Stimulated activated CD8-positive, alpha-beta memory T cell treated with anti-CD3 and anti-CD28 coated beads, Interleukin-4, amount 100 ng/mL, for 1 hour (primary cell): ENCODE measurements at places on chromosomes 7 and 10.

DNA sequence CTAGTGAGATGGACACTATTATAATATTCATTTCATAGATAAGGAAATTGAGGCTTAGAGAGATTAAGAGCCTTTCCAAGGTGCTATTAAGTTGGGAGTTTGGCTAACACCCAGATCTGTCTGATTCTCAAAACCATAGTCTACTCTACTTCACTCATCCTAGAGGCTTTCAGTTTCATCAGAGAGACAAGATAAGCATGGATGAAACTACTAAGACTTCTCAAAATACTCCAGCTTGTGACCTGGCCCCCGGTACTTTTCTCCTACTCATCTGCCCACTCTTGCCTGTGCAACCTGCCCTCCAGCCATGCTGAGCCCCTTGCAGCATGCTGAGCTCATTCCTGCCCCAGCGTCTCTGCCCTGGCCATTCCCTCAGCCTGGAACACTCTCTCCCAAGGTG lies 12.2 kb upstream of the SLC35B4 start:
- no peak for DNase-seq

DNA sequence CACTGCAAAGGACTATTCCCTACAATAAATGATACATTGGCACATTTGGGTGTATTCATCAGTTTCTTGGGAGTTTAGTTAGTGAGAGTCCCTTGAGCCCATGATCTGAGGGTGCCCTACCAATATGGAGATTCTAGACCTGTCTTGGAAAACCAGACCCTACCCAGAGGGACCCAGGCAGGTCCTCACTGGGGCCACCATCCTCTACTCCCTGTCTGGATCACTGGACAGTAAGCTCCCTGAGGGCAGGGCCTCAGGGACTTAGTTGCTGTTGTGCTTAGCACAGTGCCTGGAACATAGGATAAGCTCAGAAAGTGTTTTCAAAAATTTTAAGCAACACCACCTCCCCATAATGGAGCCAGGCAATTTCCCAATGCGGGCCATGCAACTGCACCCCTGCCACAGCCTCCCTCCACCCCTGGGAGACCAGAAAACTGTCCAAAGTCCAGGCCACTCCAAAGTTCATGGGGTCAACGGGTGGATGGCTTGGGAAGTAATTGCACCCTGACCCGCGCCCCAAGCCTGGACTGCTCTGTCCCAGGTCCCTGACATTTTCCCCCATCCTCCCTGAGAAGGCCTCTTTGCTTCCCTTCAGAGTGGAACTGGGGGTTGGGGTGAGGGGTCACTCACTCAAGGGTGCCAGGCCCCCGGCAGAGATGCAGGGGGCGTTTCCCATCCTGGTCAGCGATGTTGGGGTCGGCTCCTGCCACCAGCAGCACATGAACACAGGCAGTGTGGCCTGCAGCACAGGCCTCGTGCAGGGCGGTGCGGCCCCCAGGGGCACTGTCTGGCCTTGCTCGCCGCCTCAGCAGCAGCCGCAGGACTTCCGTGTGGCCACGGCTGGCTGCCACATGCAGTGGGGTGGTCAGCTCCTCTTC lies 1.0 kb downstream of the ASB10 start:
- no peak for DNase-seq

DNA sequence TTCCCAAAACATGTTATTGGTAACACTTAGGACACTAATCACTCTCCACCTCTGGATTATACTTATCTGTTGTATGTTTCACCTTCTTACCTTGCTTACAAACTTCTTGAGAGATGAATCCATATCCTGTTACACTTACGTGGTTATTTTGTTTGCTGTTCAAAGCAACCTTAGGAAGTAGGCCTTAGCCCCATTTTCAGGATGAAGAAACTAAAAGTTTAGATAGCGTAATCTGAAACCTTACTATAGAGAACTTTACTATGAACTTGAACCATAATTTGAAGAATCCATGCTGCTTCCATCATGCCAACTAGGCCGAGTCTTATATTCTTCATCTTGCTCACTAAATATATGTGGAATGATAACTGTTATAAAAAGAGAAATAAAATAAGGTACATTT lies 4.6 kb downstream of the TES start:
- DNase-seq, result no peak

DNA sequence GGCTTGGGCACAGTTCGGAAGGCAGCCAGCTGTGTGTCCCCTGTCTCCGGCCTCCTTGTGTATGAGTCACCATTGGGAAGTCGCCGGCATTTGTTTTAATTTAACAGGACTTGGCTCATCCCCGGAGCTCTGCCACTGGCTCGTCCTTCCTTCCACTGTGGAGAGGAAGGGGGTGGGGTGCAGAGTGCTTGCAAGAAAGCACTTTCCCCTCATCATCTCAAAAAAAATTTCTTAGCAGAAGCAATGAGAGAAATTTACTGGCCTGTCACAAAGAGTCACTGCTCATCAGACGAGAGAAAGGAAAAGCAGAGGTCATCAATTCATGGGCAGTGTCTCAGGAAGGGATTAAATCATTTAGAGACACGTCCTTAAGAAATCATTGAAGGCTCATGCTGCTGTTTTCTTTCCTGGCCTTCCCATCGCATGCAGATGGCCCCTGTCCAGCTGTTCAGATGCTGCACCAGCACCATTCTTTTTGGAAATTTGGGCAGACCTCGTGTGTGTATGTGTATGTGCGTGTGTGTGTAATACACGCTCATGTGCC lies 93.3 kb downstream of the BMS1 start:
- DNase-seq, result no peak

- no peak for DNase-seq
Measured at GRCh38 chr10:109932391-109932790, 9.1 kb upstream of the XPNPEP1 start.

DNA sequence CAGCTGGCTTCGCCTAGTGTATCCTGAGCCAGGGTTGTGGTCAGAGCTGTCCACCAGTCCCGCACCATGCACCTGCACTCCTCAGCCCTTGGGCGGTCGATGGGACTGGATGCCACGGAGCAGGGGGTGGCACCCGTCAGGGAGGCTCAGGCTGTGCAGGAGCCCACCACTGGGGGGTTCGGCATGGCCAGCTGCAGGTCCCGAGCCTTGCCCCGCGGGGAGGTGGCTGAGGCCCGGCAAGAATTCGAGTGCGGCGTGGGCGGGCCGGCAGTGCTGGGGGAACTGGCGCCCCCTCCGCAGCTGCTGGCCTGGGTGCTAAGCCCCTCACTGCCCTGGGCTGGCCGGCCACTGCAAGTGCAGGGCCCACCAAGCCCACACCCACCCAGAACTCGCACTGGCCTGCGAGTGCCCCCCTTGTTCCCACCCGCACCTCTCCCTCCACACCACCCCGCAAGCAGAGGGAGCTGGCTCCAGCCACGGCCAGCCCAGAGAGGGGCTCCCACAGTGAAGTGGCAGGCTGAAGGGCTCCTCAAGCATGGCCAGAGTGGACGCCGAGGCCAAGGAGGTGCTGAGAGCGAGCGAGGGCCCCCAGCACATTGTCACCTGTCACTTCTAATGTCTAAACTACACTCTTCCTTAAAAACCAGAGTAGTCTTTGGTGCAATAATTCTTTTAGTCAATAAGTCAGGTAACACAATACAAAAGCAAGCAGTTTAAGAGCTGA lies 11.0 kb downstream of the FAM25A start:
- DNase-seq, result no peak

DNA sequence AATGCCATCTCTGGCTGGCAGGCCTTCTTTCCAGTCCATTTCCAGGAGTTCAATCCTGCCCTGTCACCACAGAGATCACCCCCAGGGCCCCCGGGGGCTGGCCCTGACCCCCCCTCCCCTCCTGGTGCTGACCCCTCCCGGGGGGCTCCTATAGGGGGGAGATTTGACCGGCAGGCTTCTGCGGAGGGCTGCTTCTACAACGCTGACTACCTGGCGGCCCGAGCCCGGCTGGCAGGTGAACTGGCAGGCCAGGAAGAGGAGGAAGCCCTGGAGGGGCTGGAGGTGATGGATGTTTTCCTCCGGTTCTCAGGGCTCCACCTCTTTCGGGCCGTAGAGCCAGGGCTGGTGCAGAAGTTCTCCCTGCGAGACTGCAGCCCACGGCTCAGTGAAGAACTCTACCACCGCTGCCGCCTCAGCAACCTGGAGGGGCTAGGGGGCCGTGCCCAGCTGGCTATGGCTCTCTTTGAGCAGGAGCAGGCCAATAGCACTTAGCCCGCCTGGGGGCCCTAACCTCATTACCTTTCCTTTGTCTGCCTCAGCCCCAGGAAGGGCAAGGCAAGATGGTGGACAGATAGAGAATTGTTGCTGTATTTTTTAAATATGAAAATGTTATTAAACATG lies 6.0 kb downstream of the CHPF2 start:
- DNase-seq, result no peak

- no peak for DNase-seq
Measured at GRCh38 chr10:81040940-81041339, 503.2 kb downstream of the SH2D4B start.

- no peak for DNase-seq
Measured at GRCh38 chr10:8705415-8705814, 650.9 kb downstream of the GATA3 start.

GRCh38 chr10:71161425-71161824 lies 50.9 kb upstream of the UNC5B start:
- DNase-seq, result no peak

- DNase-seq, result no peak
Measured at GRCh38 chr7:69922026-69922803, 323.9 kb downstream of the AUTS2 start.

GRCh38 chr7:71484380-71484779 lies 352.4 kb downstream of the GALNT17 start:
- DNase-seq, result no peak

DNA sequence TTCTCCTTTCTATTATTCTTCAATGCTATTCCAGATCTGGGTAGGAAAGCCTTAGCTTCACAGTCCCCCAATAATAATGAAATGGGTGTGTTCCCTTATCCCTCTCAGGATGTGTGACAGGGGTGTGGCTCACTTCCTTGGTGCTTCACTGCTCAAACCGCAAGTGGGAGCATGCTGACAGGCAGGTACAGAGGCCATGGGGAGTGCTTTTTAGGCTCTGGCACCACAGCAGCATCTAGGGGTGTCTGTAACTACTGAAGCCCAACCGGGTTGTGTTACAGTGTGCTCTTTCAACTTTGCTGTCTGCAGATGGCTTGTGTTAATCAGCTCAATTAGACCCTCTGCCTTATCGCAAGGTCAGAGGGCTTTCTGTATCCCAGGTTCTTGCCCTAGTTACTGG lies 79.4 kb upstream of the CYP2C9 start:
- DNase-seq, result no peak

GRCh38 chr7:96250776-96251361 lies 71.0 kb downstream of the SLC25A13 start:
- no peak for DNase-seq

GRCh38 chr7:11681461-11681860 lies 150.5 kb downstream of the THSD7A start:
- DNase-seq, result no peak

DNA sequence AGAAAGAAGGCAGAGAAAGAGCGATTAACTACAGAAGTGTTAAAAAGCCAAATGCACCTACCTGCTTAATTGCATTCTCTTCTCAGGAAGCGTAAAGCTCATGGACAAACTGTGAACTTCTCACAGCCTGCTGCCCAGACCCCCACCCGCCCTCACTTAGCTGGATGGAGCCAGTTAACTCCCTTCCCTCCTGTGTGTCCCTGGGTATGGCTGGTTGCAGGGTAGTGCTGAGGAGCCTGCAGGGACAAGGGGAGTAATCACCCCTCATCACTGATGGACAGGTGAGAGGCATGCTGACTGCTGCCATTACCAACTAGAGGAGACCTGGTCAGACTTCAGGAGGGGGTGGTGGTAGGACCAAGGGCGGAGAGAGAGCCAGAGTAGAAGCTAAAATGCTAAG lies 37.5 kb downstream of the ENO4 start:
- DNase-seq, result no peak

- no peak for DNase-seq
Measured at GRCh38 chr10:36050763-36051499, 408.8 kb upstream of the FZD8 start.

DNA sequence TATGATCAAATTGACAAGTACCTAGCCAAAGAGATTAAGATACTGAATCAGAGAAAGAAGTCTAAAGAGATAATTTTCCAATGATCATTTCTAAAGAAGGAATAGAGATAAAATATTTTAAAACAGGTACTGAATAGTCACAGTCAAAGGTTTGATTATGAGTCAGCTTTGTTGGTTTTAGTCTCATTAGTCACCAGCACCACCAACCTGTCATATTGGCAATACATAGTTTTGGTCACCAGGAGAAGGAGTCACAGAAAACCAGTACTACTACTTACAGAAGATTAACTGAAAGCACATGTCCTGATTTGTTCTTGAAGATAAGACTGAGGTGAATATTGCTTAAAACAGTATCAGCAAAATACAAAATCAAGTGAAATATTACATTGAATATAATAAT lies 34.6 kb downstream of the ZEB1 start:
- no peak for DNase-seq

GRCh38 chr10:73501651-73502050 lies 5.8 kb upstream of the PPP3CB start:
- no peak for DNase-seq
